ENCODE measurements at places on chromosomes 2 and 18. TPM values are rescaled to one million over a fixed set of nuclear protein-coding genes. Genes with fewer than 3 reads are reported as not detected.

The KLHL14 gene
- total RNA-seq, result 0.07 TPM

The CRYBA2 gene
- total RNA-seq, result not detected

The CXCR4 gene
- 3.6 TPM for total RNA-seq

The ABCG8 gene
- not detected for total RNA-seq

The KIF1A gene
- 1.6 TPM for total RNA-seq

The FAM237A gene
- 2.0 TPM for total RNA-seq

GRCh38 chr18:44725300-44726058, 44.8 kb downstream of the SETBP1 start:
- no peak for DNase-seq

DNA sequence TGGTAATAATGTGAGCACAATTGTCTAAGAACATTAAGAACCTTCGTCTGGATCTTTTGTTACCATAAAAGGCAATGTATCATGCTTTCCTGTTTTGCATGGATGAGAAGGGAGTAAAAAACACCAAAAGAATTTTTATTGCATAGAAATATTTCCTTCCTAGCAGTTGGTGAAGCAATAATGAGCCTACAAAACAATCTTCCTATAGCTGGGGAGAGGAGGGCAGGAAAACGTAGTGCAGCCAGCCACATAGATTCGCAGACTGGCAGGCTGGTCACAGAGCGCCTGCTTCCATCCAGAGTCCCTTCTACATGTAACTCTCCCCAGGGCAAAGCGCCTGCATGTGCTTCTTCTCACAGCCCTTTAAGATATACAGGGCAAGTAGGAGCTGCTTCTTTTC, 190.4 kb downstream of the BABAM2 start:
- no peak for DNase-seq

- no peak for DNase-seq
These were observed 225.9 kb downstream of the NEDD4L start for GRCh38 chr18:58269931-58270330.

DNA sequence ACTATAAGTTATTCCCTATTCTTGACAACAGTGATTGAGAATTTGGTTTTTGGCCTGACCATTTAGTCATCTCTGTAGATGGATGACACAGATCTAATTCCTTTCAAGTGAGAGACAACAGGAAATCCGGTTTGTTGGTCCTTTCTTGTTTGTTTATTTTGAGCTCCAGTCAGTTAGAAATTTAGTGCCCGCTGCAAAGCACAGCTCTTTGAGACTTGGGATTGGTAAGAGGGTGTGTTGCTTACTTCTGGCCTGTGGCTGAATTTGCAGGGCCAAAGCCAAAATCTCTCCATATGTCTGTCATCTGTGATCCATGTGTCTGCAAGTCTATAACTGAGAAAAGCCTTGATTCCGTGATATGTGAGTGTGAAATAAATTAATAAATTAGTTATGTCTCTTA, 74.3 kb downstream of the BIN1 start:
- DNase-seq, result no peak

DNA sequence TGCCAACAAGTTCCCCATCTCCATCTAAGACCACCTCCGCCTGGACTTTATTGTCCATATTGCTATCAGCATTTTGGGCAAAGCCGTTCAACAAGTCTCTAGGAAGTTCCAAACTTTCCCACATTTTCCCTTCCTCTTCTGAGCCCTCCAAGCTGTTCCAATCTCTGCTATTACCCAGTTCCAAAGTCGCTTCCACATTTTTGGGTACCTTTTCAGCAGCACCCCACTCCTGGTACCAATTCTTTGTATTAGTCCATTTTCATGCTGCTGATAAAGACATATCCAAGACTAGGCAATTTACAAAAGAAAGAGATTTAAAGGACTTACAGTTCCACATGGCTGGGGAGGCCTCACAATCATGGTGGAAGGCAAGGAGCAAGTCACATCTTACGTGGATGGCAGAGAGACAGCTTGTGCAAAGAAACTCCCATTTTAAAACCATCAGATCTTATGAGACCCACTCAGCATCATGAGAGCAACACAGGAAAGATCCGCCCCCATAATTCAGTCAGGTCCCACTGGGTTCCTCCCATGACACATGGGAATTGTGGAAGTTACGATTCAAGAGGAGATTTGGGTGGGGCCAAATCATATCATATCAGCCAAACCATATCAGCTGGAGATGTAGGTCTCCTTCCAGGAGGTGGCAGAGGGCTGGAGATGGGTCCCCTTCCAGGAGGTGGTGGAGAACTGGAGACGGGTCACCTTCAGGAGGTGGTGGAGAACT, 19.8 kb upstream of the TXNDC2 start:
- DNase-seq, result no peak

DNA sequence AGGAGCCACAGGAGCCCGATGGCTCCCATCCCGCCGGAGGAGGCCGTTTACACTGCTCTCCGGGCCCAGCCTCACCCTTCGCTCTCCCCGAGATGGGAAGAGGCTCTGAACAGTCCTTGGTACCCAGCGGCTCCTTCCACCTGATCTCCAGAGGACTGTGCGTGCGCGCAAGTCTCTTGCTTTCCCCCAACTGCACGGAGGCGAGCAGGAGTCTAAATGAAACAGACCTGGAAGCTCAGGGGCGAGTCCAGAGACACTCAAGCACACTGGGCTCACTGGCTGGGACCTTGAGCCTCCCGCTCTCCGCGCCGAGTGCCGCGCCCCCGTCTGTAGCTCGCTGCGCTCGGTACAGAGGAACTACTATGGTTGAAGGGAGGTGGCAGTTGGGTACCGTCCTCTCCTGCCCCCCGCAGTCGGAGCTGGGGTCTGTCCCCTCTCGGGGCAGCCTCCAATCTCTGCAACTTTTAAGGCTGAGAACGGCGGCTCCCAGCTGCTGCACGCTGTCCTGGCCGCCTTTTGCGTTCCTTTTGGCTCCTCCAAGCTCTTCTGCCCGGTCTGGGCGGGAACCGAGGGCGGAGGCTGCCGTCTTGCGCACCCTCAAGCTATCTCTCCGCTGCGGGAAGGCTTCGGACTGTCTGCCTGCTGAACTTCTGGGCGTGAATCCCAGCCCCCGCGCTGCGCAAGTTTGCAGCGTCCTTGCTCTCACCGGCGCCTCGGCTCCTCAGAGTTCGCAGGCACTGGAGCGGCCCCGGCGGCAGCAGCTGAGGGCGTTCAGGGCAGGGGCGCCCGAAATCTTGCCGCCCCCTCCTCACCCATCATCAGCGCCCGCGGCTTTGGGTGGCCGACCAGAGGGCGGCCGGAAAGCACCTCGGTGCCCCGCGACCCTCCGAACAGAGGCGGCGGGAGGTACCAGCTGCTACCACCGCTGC, 491 bp downstream of the ALK start:
- peak; percentile 29 for DNase-seq

DNA sequence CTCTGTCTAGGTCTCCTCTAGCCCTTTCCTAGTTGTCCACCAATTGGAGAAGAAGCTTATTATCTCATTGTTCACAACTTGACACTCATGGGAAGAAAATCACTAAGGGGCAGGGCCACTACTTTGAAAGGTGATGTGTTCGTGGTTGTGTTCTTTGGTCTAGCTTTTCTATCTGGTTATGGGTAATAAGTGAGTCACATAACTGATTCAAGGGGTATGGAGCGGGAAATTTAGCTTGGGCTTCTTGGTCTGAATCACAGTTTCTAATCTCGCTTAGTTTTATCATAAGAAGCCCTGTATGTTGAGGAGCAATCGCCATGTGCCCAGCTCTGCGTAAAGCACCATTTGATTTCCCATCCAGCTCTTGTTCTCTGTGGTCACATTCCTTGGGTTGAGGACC, 18.7 kb upstream of the DYTN start:
- DNase-seq, result no peak

DNA sequence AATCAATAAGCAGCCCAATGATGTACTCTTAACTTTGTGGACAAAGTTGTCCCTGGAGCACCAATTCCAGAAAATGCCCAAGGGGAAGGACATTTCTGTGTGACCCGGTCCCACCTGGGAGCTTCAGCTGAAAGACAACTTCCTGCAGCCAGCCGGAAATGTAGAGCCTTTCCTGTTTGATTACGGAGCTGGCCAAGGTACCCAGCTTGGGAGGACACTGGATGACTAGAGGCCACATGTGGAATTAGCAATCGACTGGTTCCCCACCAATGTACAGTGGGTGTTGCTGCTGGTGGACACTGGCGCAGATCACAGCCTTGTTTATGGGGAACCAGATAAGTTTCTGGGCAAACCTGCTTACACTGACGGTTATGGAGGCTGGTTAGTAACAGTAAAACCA, 53.0 kb upstream of the ZC3H15 start:
- DNase-seq, result no peak

GRCh38 chr2:128622955-128623620, 304.4 kb upstream of the HS6ST1 start:
- DNase-seq, result peak; percentile 18

DNA sequence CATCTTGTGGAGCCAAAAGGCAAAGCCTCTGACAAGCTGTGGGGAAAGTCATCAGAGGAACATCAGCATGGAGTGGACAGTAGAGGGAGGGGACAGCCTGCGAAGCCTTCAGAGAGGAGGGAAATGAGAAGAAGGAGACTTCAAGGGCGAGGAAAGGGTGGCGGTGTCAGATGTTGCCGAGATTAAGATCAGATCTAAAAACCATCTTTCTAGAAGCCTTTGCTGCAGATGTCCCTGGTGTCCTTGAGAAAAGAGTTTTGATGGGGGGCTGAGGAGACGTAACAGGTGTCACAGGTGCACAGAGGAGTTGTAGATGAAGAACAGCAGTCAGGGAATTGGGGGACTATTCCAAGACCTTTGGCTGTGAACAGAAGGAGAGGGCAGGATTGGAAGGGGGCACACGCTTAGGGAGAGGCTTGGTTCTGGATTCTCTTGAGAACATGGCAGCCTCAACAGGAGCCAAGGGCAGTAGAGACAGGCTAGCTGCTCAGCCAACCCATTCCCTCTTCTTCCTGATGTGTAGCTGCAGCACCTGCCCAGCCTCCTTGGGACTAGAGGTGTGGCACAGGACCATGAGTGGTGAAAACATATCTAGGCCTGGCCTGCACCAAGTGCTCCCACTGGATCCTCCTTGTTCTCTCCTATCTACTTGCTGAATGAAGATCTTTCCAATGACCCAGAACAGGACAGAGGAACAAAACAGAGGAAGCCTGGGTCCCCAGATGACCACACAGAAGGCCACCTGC, 22.7 kb upstream of the NCL start:
- no peak for DNase-seq

GRCh38 chr2:218188528-218188927, 21.8 kb upstream of the CXCR1 start:
- no peak for DNase-seq

DNA sequence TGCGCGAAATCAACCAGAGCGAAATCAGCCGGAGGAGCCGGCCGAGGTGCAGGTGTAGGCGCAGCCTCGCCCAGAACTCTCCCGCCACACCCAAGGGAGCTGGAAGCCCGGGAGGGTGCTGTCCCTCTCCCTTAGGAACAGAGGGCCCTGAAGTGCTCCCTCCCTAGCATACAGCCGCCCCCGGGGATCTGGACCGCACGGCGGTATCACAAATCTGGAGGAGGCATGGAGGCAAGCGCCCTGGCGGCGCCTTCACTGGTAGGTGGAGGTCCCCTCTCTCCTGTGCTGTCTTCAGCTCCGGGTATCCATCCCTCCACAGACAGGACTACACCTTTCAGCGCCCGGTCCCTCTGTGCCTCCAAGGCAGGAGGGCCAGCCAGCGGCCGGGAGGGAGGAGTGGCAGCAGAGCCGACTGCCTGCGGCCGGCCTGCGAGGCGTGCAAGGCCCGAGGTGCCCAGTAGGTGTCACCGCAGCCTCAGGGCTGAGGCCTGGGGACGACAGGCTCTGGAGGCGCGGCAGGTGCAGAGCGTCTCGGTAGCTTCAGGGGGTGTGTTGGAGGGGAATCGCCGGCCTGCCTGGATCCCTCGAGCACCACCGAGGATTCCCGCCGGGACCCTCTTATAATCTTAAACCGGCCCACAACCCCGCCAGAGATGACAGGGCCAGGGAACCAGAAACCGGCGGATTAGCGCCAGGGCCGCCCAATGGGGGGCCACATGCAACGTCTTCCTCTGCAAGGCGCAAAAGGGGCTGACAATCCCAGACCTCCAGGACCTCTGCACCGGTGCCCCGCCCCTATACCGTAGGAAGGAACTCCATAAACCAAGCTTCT, 2.8 kb downstream of the IHH start:
- DNase-seq, result peak; percentile 88

DNA sequence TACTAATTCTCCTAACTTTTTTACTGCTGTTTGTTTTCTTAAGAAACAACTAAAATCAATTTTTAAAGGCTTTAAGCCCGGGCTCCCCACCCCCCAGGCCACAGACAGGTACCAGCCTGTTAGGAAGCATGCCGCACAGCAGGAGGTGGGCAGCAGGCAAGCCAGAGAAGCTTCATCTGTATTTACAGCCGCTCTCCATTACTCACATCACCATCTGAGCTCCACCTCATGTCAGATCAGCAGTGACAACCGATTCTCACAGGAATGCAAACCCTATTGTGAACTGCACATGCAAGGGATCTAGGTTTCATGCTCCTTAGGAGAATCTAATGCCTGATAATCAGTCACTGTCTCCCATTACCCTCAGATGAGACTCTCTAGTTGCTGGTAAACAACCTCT, 517.0 kb downstream of the NRXN1 start:
- DNase-seq, result no peak

DNA sequence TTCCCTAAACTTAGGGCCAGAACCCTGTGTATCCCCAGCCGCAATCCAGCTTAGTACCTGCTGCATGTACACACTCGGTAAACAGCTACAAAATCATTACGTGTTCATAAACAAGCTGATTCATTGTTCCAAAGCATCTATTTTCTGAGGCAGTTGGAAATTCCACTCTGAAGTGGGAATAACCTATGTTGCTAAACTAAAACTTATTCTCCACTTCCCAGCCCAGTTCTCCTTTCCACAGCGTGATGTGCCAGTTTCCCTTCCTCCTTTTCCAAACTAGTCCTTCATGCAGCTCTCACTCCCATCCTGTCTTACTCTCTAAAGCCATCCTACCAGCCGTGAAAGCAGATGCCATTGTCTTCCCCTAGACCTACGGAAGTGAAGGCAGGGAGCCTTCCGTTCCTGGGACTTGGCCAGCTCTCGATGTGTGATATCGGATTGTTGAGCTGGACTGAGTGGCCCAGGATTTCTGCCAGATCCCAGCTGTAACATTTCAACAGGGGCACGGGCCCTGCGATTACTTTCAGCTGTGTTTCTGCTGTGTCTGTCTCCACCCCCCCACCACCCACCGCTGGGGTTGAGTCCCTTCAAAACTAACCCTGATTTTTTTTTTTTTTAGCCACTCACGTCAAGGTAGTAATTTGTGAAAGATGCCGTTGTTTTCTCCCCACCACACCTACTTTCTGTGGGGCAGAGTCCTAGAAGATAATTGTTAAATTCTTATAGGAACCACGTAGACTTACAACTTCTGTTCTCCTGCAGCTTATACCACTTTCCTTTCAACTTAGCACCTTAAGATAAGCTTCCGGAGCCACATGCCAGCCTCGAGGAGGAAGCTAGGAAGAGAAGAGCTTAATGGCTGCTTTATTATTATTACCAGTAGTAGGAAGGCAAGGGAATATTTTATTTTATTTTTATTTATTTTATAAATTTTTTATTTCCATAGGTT, 100.9 kb downstream of the CRIM1 start:
- peak; percentile 88 for DNase-seq

DNA sequence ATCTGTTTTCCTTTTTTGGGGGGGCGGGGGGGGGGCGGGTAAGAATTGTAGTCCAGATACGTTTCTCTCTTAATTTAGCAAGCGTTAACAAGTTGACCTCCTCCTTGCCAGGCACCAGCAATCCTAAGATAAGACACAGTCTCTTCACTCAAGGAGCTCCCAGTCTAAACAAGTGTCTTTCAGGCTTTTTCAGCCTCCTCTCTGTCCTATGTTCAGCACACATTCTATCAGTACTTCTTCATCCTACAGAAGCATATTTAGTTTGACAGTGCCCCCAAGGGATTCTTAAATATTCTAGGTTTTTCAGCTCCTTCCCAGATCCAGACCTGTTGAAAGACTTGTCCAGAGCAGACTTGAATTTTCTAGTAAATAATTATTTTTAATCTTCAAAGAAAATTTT, 2.7 kb downstream of the PPP1CB start:
- no peak for DNase-seq

Data from left ventricle myocardium superior (tissue), 1 donor.